Aortic smooth muscle cell (primary cell): ENCODE measurements at places on chromosomes 5 and 9. TPM values are rescaled to one million over a fixed set of nuclear protein-coding genes. Genes with fewer than 3 reads are reported as not detected.

Gene OR1B1
- 0.06 and 0.26 TPM in 2 replicates for total RNA-seq

Gene FBP1
- total RNA-seq, result not detected in 2 replicates

Gene SHROOM1
- total RNA-seq, result 2.4 and 2.6 TPM in 2 replicates

Gene SLC6A19
- total RNA-seq, result not detected in 2 replicates

Gene SLC6A18
- not detected in 2 replicates for total RNA-seq

Gene ANKRD18B
- total RNA-seq, result under 0.01 TPM in 1 of 2 replicates, not detected in the other

Gene MCC
- 18.5 and 25.8 TPM in 2 replicates for total RNA-seq

Gene ANKRD34B
- total RNA-seq, result not detected in 2 replicates

Gene NMUR2
- total RNA-seq, result not detected in 2 replicates

Gene BTNL9
- not detected in 2 replicates for total RNA-seq

Gene MIER3
- 12.9 and 22.2 TPM in 2 replicates for total RNA-seq

Gene MSX2
- total RNA-seq, result 0.50 and 1.2 TPM in 2 replicates

Gene CYLC2
- total RNA-seq, result not detected in 2 replicates

Gene CARTPT
- not detected in 2 replicates for total RNA-seq

Gene RNF180
- 6.1 and 8.2 TPM in 2 replicates for total RNA-seq

Gene OR1K1
- not detected in 2 replicates for total RNA-seq

Gene CCDC171
- total RNA-seq, result 2.4 and 2.9 TPM in 2 replicates

Gene CDC20B
- total RNA-seq, result 0.06 and 0.13 TPM in 2 replicates

Gene LCN15
- total RNA-seq, result not detected in 2 replicates

Gene EGFLAM
- total RNA-seq, result 6.0 and 8.9 TPM in 2 replicates

Gene TCF7
- total RNA-seq, result 1.2 and 2.8 TPM in 2 replicates

Gene MUSK
- total RNA-seq, result 0.13 and 0.56 TPM in 2 replicates

Gene CXXC5
- 117 and 166 TPM in 2 replicates for total RNA-seq

Gene EPB41L4B
- total RNA-seq, result under 0.01 and 0.25 TPM in 2 replicates

Gene PCDHB8
- 0.62 and 1.1 TPM in 2 replicates for total RNA-seq

Gene PCDHGA6
- 3.3 and 5.3 TPM in 2 replicates for total RNA-seq

Gene MVB12B
- 1.8 and 2.7 TPM in 2 replicates for total RNA-seq

Gene FOXD4L3
- 0.13 TPM in 1 of 2 replicates, not detected in the other for total RNA-seq

Gene CAMK2A
- total RNA-seq, result under 0.01 and 0.12 TPM in 2 replicates

Gene SWI5
- total RNA-seq, result 43.5 and 48.9 TPM in 2 replicates

Gene PCDHB9
- 0.40 and 0.44 TPM in 2 replicates for total RNA-seq

Gene EGFL7
- total RNA-seq, result 15.5 and 15.7 TPM in 2 replicates

Gene C7
- total RNA-seq, result 2.4 and 15.2 TPM in 2 replicates

Gene GABRA1
- total RNA-seq, result under 0.01 TPM in 2 replicates

Gene CNTFR
- not detected in 2 replicates for total RNA-seq

Gene CMYA5
- total RNA-seq, result 0.26 and 0.31 TPM in 2 replicates

Gene GRM6
- total RNA-seq, result not detected in 2 replicates

Gene PCDHB16
- 1.8 and 1.9 TPM in 2 replicates for total RNA-seq

Gene IFNA14
- not detected in 2 replicates for total RNA-seq

Gene NRG2
- 2.3 and 2.8 TPM in 2 replicates for total RNA-seq

Gene SLCO4C1
- not detected in 2 replicates for total RNA-seq
